ENCODE measurements at places on chromosomes 7 and 10. TPM values are rescaled to one million over a fixed set of nuclear protein-coding genes. Genes with fewer than 3 reads are reported as not detected.

CABCOCO1 gene
- 0.24 TPM for total RNA-seq

INA gene
- not detected for total RNA-seq

TLX1 gene
- total RNA-seq: not detected

GRCh38 chr10:90986870-90987269 is 66.0 kb upstream of the ANKRD1 start:
- no peak for DNase-seq

GRCh38 chr10:86162696-86163400 is 203.7 kb downstream of the GRID1 start:
- no peak for DNase-seq

DYNC1I1 gene
- not detected for total RNA-seq

DNA sequence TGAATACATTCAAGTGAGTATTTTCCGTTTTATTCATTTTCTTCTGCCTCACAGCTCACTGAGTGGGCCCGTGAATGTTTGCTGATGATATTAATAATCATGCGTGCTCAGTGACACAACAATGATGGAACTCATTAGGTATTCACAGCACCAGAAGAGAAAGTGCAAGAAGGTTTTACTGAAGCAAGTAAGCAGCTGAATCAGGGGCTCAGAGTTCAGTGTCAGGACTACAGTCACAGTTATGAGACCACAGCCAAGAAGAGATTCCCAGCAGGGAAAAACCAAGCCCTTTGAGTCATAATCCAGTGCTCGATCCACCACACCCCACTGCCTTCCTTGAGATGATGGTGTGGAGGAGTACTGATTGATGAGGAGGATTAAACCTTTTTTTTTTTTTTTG is 247.4 kb downstream of the KIAA1217 start:
- peak; percentile 87 for DNase-seq

- DNase-seq: no peak
Measured at GRCh38 chr10:21655236-21655635, 121.2 kb downstream of the MLLT10 start.

GRCh38 chr7:90244909-90245851 is at the start of gene CFAP69:
Gene CFAP69, plus strand, starts transcription at chr7:90245174. Its CDS starts 251 bp downstream, at chr7:90245425.
- peak; percentile 79 for DNase-seq

DNA sequence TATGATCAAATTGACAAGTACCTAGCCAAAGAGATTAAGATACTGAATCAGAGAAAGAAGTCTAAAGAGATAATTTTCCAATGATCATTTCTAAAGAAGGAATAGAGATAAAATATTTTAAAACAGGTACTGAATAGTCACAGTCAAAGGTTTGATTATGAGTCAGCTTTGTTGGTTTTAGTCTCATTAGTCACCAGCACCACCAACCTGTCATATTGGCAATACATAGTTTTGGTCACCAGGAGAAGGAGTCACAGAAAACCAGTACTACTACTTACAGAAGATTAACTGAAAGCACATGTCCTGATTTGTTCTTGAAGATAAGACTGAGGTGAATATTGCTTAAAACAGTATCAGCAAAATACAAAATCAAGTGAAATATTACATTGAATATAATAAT is 34.6 kb downstream of the ZEB1 start:
- peak; percentile 82 for DNase-seq

GRCh38 chr7:53350241-53350640 is 314.8 kb downstream of the POM121L12 start:
- no peak for DNase-seq

RGR gene
- not detected for total RNA-seq

- peak; percentile 60 for DNase-seq
Measured at GRCh38 chr10:132397671-132398565, 918 bp downstream of the PWWP2B start.

- no peak for DNase-seq
Measured at GRCh38 chr10:80718024-80718423, 180.3 kb downstream of the SH2D4B start.

DNA sequence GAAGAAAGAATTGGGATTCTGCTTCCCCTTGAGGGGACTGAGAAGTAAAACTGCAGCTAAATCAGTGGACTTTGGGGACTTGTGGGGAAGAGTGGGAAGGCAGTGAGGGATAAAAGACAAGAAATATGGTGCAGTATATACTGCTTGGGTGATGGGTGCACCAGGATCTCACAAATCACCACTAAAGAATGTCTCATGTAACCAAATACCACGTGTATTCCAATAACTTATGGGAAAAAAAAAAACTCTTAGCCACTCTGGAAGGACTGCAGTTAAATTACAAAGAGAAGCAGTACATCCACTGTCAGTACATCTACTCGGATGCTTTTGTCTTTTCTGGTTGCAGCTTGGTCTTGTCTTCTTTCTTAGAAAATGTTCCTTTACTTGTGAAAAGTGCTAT is 27.4 kb upstream of the GOT1 start:
- DNase-seq: peak; percentile 30

DNA sequence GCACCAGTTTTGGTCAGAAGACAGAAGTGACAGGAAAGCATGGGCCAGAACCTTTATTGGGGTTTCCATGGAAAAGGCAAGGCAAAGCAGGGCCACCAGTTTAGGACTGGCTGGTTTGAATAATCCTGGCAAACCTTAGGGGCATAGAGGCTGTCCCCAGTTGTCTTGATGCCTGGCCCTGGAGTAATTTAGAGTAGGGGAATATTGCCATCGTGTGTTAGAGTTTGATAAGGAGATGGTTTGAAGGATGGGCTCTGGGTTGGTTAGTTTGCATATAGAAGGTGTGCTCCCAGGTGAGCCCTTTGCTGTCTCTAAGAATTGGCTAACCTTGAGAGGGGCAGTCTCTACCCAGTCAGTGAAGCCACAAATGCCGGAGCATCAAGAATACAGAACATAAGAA is 79.6 kb downstream of the ZNF777 start:
- no peak for DNase-seq

LRWD1 gene
- total RNA-seq: 28.2 TPM

GRCh38 chr10:48378675-48379074 is 72.2 kb downstream of the MAPK8 start:
- no peak for DNase-seq

ANKRD61 gene
- total RNA-seq: not detected

DNA sequence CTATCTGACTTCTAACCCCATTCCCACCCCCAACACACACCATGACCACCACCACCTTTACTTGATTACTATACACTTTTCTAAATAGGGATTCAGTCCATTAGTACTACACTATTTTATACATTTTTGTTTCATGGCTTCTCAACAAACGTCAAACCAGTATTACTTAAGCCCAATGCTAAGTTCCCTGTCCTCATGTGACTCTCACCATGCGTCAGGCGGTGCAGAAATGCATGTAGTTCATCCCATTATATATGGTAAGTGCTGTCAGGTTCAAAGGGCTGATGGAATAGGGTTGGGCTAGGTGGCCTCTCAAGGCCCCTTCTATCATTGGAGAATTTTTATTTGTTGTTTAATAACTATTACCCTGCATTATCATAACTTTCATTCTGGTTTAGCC is 19.5 kb upstream of the VPS41 start:
- DNase-seq: no peak

DNA sequence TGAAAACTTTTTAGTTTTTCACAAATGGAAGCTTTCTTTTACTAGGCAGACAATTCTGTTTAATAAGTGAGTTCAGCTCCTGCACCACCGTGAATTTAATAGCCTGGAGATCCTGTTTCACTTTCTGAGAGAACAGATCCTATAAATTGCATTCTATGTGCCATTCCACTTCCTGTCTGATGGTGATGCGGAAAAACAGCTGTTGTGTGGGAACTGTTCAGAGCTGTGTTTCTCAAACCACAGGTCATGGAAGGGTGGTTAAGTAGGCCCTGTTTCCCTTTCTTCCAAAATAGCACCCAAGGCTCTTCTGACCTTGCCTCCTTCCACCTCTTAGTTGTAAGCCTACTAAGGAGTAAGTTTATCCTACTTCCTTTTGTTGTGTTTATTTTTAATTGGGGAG is 97.2 kb upstream of the DKK1 start:
- peak; percentile 28 for DNase-seq

- DNase-seq: no peak
Measured at GRCh38 chr10:86963341-86963919, 4.9 kb upstream of the ADIRF start.

FERD3L gene
- not detected for total RNA-seq

DNA sequence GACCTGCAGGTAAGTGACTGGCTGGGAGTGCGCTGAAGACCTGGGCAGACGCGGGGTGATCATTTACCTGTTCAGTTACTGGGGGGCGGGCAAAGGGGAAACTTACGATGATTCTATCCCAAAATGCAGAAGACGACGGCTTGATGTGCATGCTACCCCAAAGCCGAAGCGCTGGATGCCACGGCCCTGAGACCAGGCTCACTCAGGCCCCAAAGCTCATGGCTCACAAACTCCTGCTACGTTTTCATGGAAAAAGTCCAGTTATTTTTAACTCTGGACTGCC is 200.6 kb downstream of the DIP2C start:
- no peak for DNase-seq

CACNB2 gene
- not detected for total RNA-seq

SHH gene
- total RNA-seq: not detected

MUC12 gene
- total RNA-seq: 1.7 TPM

- DNase-seq: no peak
Measured at GRCh38 chr7:97016381-97017191, 8.0 kb downstream of the DLX5 start.

GPR37 gene
- not detected for total RNA-seq

Data from HFFc6 (cell line).